Stimulated activated CD8-positive, alpha-beta memory T cell treated with anti-CD3 and anti-CD28 coated beads, Interleukin-2, amount 100 ng/mL, for 48 hours (primary cell): ENCODE measurements at places on chromosomes 6 and 20.

DNA sequence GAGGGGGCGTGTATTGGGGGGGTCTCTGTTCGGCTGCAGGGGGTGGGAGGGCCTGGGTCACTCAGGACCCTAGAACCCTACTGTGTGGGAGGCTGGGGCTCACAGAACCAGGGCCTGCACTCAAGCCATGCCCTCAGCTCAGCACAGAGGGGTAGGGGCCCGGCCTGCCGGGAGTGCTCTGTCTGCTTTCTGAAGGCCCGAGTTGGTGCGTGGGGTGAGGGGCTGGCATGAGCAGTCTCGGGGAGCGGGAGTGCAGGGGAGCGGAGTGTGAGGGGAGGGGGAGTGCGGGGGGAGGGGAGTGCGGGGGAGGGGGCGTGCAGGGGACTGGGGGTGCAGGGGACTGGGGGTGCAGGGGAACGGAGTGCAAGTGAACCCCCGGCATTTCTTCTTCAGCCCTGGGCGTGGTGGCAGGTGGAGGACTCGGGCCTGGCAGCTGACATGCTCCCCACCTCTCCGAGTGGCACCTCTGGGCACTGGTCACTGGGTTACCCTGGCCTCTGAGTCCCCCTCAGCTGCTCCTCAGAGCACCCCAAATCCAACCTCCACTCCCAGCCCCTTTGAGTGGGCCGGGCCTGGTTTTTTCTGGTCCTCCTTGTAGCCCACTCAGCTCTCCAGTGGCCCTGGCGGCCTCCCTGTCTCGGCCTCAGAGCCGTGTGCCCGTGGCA lies 1.0 kb downstream of the COL20A1 start:
- no peak for DNase-seq

- no peak for DNase-seq
These were observed 127.9 kb downstream of the DTNBP1 start for GRCh38 chr6:15534974-15535373.

GRCh38 chr20:5349448-5349847 lies 32.7 kb upstream of the PROKR2 start:
- no peak for DNase-seq

GRCh38 chr6:10610289-10610688 lies 84.1 kb downstream of the C6orf52 start:
- no peak for DNase-seq

DNA sequence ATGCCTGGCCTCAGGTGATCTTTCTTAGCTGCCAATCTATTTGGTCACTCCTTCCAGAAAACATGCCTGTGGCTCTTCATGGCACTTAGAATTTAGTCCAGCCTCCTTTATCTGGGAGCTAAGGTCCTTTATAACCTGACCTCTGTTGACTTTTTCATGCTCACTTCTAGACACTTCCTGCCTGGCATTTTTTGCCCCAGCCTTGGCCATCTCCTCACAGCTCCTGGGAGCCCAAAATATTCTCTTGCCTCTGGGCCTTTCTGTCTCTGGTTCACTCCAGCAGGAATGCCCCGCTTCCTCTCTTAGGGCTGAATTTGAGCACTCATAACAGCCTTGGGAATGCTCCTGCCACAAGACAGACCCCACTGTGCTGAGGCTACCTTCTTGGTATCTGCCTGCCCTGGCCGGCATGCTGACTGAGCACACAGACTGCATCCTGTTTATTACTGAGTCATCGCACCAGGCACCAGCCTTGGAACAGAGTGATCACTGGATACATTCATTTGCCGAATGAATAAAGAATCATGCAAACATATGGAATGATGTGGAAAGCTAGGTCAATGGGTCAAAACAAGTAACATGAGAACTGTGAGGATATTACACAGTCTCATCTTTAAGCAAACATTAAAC lies 5.8 kb upstream of the EEF1E1 start:
- DNase-seq = no peak
